ENCODE measurements at places on chromosomes 7 and 10. TPM values are rescaled to one million over a fixed set of nuclear protein-coding genes. Genes with fewer than 3 reads are reported as not detected.

DNA sequence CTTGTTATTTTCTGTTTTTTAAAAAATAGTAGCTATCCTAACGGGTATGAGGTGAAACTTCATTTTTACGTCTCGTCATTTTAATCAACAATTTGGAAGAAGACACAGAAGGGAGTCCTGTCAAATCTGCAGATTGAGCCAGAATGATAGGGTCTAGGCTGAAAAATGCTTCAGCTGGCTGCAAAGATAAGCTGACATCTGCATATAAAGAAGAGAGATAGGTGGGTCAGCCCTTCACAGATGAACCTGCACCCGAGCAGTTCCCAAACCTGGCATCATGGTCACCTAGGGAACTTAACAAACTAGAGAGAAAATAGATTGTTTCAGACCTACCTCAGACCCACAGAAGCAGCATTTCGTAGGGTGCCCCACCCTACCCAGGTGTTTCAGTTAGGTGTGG is 35.2 kb upstream of the BMPR1A start:
- H3K36me3 ChIP-seq, result no peaks in the 10 kb centered on the region
- H3K4me3 ChIP-seq, result no peak overlapping the region
- H3K27ac ChIP-seq, result no peak overlapping the region
- H3K27me3 ChIP-seq, result no peaks in the 10 kb centered on the region
- H3K4me1 ChIP-seq, result peaks cover 3% of the 10 kb centered on the region

DNA sequence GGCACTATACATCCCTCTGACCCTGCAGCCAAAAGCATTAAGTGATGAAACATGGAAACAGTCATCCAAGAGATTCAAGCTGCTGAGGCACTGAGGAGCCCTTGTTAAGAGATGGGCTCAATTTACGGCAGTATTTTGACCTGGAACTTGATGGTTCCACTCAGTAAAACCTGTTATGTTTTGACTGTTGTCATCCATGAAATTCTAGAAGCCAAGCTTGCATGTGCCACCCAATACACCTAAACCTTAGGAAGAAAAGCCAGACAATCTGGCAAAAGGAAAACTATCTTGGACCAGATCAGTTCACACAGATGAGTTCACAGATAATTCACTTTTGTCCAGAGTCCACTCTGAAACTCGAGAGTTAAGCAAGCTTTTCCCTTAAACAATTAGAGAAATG is 53.2 kb downstream of the ICA1 start:
- no peaks in the 10 kb centered on the region for H3K36me3 ChIP-seq
- peaks cover 15% of the 10 kb centered on the region for H3K4me1 ChIP-seq
- no peak for DNase-seq
- H3K27me3 ChIP-seq, result no peaks in the 10 kb centered on the region
- H3K27ac ChIP-seq, result no peak overlapping the region

DNA sequence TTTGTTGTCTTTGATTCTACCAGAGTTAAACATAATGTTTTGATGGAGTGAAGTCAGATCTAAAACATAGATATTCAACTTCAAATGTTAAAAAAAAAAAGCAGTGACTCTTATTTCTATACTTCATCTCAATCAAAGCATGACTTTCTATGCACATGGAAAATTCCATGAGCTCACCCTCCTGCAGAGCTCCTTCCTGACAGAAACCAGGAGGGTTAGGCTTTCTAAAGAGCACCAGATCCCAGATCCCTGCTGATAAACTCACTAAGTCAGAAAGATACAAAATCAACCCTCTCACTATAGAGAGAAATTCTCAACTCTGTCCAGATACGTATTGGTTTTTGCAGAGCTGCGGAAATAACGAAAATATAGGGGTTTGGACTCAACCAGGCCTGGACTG is 122.6 kb downstream of the FAM107B start:
- no peak for DNase-seq
- H3K36me3 ChIP-seq, result no peaks in the 10 kb centered on the region
- H3K27ac ChIP-seq, result peak overlapping the region; percentile 77
- no peaks in the 10 kb centered on the region for H3K27me3 ChIP-seq
- H3K4me3 ChIP-seq, result no peak overlapping the region
- peaks cover 58% of the 10 kb centered on the region for H3K4me1 ChIP-seq

DNA sequence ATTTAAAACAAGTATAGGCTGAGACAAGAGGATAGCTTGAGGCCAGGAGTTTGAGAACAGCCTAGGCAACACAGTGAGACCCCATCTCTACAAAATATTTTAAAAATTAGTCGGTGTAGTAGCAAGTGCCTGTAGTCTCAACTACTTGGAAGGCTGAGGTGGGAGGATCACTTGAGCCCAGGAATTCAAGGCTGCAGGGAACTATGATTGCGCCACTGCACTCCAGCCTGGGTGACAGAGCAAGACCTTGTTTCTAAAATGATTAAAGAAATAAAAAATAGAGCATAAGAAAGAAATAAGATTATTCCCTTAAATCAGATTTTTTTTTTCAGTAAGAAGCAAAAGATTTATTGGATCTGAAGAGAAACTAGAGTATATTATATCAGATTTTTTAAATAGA is 11.7 kb downstream of the LRRC20 start:
- no peaks in the 10 kb centered on the region for H3K27me3 ChIP-seq
- H3K36me3 ChIP-seq, result peaks cover 5% of the 10 kb centered on the region
- H3K27ac ChIP-seq, result no peak overlapping the region
- H3K4me3 ChIP-seq, result no peak overlapping the region

DNA sequence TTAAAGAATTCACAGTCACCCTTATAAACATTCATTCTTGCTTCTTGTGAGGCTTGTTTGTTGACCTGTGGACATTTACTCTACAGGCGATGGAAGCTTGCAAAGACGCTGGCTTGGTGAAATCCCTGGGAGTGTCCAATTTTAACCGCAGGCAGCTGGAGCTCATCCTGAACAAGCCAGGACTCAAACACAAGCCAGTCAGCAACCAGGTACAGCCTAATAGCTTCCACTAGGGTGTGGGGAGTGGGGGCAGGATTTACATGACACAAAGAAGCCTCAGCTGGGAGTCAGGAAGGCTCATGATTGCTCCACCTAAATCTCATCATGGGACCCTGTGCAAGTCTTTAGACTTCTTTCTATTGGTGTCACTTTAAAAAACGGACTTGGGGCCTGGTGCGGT is 29.0 kb downstream of the AKR1D1 start:
- H3K4me1 ChIP-seq, result no peaks in the 10 kb centered on the region
- H3K4me3 ChIP-seq, result no peak overlapping the region
- no peak for DNase-seq
- no peaks in the 10 kb centered on the region for H3K27me3 ChIP-seq
- H3K36me3 ChIP-seq, result no peaks in the 10 kb centered on the region
- H3K27ac ChIP-seq, result no peak overlapping the region

The FAM221A gene
- total RNA-seq, result 18.1 TPM

DNA sequence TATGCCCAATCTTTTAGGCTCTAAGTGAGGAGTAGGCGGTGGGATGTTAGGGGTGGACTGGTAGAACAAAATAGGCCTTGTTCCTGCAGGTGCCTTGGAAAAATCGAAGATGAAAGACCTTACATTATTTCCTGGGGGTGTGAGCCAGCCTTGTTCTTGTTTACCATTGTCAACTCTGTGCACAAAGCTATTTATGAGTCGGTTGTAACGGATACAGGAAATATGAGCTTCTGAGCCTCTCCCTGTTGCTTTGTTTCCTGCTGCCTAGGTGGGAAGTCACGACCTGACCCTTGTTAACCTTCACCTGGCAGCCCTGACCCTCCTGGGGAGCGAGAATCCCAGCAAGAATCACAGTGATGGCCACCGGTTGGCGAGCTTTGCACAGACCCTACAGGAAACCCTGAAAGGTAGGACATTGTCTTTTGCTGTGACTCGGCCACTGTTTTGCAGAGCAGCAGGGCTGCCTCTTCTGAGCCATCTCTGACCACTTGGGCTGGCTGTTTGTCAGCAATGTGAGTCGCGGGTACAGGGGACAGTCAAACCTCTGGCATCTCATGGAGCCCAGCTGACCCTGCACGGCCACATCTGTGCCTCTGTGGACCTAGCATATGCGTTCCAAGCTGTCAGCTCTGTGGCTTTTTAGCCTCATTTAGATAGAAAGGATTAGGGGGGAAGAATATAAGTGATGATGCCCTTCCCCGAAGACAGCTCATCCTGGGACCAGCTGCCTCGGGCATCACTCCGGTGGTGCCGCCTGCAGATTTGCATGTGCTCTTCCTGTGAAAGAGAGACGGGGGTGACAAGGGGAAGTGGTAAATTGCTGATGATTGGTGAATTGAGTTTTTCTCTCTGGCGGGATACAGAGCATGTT is 102.1 kb upstream of the ANLN start:
- no peak overlapping the region for H3K4me3 ChIP-seq
- peaks cover 18% of the 10 kb centered on the region for H3K36me3 ChIP-seq
- no peak for DNase-seq
- H3K27me3 ChIP-seq, result no peaks in the 10 kb centered on the region
- peak overlapping the region; percentile 1 for H3K27ac ChIP-seq

The LIPM gene
- total RNA-seq, result not detected

DNA sequence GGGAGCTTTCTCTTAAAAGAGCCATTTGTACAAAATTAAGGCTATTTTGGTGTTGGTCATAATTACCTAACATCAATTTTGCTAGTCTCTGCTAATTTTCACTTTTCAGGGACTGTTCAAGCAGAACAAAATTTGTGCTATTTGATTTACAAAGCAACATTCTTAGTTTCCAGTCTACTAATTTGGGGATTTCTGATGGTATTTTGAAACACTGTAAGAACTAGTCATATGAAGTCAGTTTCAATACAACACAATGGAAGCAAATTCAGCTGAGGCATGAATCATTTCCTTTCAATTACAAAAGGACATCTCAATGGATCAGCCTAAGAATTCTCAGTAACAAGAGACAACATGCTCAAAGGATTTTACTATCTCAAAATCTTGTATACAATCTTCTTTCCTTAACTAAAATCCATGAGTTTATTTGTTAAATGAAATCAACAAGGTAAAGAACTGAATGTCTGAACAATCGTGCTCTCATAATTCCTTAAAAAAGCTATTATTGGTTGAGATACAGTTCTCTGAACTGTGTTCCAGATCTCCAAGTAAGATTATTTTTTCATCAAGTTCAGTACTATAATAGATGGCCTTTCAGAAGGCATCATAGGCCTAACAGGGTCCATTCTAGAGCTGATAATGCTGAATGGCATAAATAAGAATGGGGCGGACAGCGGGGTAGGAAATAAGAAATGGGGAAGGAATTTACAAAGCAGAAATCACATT is 144.6 kb downstream of the NRCAM start:
- no peaks in the 10 kb centered on the region for H3K27me3 ChIP-seq
- H3K27ac ChIP-seq, result peak overlapping the region; percentile 7
- H3K4me3 ChIP-seq, result no peak overlapping the region
- no peaks in the 10 kb centered on the region for H3K4me1 ChIP-seq
- no peak for DNase-seq
- no peaks in the 10 kb centered on the region for H3K36me3 ChIP-seq

The ZNF12 gene
- total RNA-seq, result 37.1 TPM

GRCh38 chr7:44769376-44769775 is 20.7 kb downstream of the ZMIZ2 start:
- no peaks in the 10 kb centered on the region for H3K27me3 ChIP-seq
- H3K4me1 ChIP-seq, result peaks cover 33% of the 10 kb centered on the region
- H3K27ac ChIP-seq, result peak overlapping the region; percentile 20
- no peak overlapping the region for H3K4me3 ChIP-seq
- peaks cover 38% of the 10 kb centered on the region for H3K36me3 ChIP-seq
- no peak for DNase-seq

DNA sequence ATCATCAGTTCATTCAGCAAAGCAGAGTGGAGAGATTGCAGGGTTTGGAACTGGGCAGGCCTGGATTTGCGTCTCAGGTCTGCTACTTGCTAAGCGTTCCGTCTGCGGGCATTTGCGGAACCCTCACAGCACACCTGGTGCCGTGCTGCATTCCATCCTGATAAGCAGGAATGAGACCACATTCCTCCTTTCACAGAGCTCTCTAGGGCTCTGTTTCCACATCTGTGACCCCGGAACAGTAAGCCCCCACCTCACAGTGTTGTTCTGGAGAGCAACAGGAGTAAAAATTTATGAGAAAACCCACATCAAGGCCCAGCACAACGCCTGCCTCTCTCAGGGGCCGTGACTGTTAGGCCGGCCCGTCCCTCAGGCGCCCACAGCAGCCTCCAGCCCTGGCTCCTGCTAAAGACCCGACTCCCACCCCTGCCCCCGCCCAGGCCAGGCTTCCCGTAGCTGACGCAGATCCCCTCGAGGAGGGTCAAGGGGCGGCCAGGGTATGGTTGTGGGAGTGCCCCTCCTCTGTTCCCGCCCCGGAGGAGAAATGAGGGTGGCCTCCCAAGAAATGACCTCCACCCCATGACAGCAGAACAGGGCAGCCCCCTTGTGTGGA is 128.9 kb downstream of the RGS10 start:
- H3K36me3 ChIP-seq, result no peaks in the 10 kb centered on the region
- peak; percentile 73 for DNase-seq
- no peaks in the 10 kb centered on the region for H3K27me3 ChIP-seq
- peaks cover 39% of the 10 kb centered on the region for H3K4me1 ChIP-seq

- peaks cover 9% of the 10 kb centered on the region for H3K4me1 ChIP-seq
- H3K4me3 ChIP-seq, result no peak overlapping the region
- H3K27me3 ChIP-seq, result no peaks in the 10 kb centered on the region
- no peaks in the 10 kb centered on the region for H3K36me3 ChIP-seq
- peak; percentile 81 for DNase-seq
Observed at GRCh38 chr10:121158988-121159579, 307.9 kb downstream of the WDR11 start.

The PLEKHS1 gene
- 1.7 TPM for total RNA-seq

The ZDHHC6 gene
- total RNA-seq, result 25.4 TPM

DNA sequence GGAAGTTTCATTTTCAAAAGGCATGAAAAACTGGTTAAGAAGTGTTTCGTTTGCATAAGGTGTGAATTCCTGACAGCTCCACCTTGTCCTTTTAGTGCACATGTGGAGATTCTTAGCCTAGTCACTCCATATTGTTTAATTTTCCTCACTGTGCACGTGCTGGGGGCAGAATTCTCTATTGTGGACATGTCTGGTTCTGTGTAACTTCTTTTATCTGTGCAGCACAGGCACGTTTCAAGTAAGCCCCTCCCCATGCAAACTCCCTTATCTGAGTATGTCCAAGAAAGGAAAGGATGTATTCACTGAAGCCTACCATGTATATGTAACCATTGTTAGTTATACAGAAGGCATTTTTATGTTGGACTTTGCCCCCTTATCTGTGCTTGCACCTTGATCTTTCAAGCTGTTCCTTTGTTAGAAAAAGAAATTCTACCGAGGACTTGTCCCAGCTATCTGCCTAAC is 1346.3 kb downstream of the REEP3 start:
- H3K27me3 ChIP-seq, result no peaks in the 10 kb centered on the region
- H3K4me3 ChIP-seq, result no peak overlapping the region
- H3K4me1 ChIP-seq, result no peaks in the 10 kb centered on the region
- H3K36me3 ChIP-seq, result no peaks in the 10 kb centered on the region

- H3K4me1 ChIP-seq, result peaks cover 100% of the 10 kb centered on the region
- peak overlapping the region; percentile 81 for H3K27ac ChIP-seq
- no peaks in the 10 kb centered on the region for H3K36me3 ChIP-seq
- no peak overlapping the region for H3K4me3 ChIP-seq
- peak; percentile 60 for DNase-seq
Observed at GRCh38 chr10:113060201-113061053, 110.4 kb downstream of the TCF7L2 start.

GRCh38 chr10:108393089-108393488 is 1228.6 kb upstream of the SORCS1 start:
- H3K27me3 ChIP-seq, result no peaks in the 10 kb centered on the region
- H3K4me1 ChIP-seq, result peaks cover 31% of the 10 kb centered on the region
- H3K4me3 ChIP-seq, result no peak overlapping the region
- H3K27ac ChIP-seq, result no peak overlapping the region
- no peaks in the 10 kb centered on the region for H3K36me3 ChIP-seq

GRCh38 chr10:47335906-47336305 is 12.3 kb upstream of the RBP3 start:
- peaks cover 24% of the 10 kb centered on the region for H3K27me3 ChIP-seq
- H3K4me1 ChIP-seq, result no peaks in the 10 kb centered on the region
- DNase-seq, result peak; percentile 7

The BAG3 gene
- total RNA-seq, result 8.4 TPM

The TBATA gene
- total RNA-seq, result not detected
